NCI-H1105 treated with DMSO at 0.1 percent for 48 hours (cell line): ENCODE measurements at places on chromosomes 1 and 21.

DNA sequence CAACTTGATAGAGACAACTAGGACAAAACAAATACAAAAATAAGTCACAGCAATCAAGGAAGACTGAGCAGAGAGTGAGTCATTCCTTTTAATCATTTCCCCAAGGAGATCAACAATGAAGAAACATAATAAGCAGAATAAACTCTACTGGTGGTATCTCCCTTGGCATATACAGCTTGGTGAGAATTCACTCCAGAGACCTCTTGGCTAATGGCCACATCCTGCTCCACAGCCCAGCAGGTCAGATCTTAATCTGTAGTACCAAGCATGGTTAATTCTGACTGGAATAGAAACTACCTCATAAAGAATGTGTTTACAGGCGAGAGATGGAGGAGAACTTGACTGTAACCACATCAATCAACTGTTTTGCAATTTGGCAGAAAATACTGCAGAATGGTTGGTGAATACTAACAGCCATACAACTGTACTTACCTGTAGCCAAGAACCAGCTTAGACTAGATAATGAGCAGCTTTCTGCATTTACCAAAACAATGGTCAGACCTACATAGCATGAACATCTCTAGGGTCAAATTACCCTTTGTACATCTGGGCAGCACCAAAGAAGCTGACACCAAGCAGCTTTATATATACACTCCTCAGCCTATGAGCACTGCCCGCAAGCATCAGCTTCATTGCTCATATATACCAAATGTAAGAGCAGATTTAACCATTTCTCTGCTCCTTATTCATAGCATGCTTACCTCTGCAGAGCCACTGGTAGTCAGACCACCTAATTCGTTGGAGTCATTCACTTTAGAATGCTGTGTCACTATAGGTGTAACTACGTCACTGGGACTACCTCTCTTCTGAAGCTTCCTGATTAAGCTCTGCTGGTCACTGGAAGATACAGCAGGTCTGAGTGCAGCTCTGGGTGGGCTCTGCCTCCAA, 51.0 kb downstream of the KIAA0319L start:
- no peak for DNase-seq

DNA sequence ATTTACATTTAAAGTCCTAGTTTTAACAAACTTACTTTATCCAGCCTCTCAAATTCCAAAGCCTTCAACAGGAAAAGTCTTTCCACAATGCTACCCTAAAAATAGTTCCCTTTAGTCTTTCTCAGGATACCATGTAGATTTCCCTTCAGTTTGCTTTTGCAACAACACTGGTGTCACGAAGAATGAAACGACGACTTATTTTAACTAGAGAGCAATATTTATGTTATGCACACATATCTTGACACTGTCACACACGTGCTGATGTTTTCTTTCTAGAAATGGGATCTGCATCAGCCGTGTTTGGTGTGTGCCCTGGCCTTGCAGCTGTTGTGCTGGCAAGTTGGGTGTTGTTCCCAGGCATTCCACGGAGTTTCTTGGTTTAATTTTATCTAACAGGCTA, 75.5 kb downstream of the SIPA1L2 start:
- DNase-seq: no peak

GRCh38 chr1:30345491-30346130, 377.8 kb downstream of the MATN1 start:
- DNase-seq: peak; percentile 75

GRCh38 chr1:182724215-182724614, 39.8 kb upstream of the RGS8 start:
- no peak for DNase-seq

DNA sequence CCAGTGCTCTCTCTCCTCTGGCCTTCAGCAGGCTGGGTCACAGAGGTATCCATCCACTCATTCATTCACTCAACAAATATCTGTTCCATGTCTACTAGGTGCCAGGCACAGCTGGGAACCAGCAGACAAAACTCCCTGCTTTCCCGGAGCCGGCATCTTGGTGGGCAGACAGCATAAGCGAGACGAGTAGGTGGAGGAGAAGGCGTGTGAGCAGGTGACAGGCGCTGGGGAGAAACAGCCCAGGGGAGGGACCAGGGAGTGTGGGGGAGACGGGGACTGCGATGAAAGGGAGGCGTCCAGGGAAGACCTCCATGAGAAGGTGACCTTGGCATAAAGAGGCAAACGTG, 11.0 kb upstream of the KCNAB2 start:
- no peak for DNase-seq
